Activated CD8-positive, alpha-beta memory T cell treated with anti-CD3 and anti-CD28 coated beads for 1 hour (primary cell): ENCODE measurements at places on chromosomes 2 and 18.

DNA sequence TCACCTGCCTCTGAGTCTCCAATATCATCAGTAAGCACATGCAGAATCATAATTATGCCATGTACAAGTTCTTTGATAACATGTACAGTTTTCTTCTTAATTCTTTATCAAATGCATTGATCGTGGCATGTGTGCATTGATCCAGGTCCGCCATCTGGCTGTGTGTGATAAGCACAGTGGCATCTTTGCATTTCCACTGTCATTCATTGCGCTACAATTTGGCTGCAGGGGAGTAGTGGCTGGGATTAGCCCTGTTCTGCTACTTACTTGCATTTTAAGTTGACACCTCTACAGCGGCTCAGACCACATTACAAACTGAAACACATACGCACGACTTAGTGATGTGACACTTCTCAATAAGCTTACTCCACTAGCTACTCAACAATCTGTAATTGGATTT, 83.6 kb upstream of the OTX1 start:
- DNase-seq, result no peak

- no peak for DNase-seq
Measured at GRCh38 chr2:145561152-145561551, 1041.2 kb upstream of the ZEB2 start.

- DNase-seq, result no peak
Measured at GRCh38 chr2:149441255-149441654, 110.9 kb downstream of the LYPD6 start.

DNA sequence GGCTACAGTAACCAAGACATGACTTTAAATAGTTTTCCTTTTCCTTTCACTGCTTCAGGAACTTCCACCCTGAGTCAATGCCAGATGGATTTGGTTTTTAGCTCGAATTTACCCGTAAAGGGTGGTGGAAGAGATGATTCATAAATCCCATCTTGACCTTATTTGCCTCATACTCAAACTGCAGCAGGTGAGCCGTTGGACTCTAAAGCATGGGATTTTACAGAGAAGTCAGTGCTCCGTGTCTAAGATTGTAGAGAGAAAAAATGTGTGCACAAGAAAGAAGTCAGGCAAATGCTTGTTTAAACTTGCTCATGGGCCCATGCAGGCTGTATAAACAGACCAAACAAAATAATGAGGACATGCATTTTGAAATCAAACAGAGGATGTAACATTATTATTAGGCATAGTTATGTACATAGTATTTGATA, 369.7 kb upstream of the TRIB2 start:
- DNase-seq, result no peak

- no peak for DNase-seq
Measured at GRCh38 chr18:58924473-58924872, 59.8 kb downstream of the ZNF532 start.

DNA sequence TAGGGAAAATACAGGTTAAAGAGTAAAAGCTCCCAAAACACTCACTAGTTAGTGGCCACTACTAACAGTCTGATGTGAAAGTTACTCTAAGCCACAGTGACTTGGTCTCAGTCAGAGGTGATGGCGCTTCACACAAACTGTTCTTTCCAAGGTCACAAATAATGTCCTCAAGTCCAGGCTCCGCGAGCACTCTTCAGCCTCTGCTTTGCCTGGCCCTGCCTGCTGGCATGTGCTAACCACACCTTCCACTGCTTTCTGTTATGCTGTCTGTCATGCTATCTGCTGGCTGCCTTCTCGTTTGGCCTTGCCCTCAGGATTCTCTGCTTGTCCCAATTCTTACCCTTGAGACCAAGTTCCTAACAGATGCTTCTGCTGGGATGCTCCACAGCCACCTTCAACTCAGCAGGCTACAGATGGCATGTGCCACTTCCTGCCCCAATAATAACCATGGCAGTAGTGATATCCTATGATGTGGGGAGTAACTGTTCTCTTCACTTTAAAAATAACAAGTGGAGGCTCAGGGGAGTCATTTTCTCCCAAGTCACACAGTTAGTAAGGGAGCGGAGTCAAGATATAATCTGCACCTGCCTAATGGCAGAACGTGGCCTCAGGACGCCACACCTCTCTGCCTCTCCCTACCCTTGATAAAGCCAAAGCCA, 75.7 kb downstream of the ZAP70 start:
- DNase-seq, result no peak

DNA sequence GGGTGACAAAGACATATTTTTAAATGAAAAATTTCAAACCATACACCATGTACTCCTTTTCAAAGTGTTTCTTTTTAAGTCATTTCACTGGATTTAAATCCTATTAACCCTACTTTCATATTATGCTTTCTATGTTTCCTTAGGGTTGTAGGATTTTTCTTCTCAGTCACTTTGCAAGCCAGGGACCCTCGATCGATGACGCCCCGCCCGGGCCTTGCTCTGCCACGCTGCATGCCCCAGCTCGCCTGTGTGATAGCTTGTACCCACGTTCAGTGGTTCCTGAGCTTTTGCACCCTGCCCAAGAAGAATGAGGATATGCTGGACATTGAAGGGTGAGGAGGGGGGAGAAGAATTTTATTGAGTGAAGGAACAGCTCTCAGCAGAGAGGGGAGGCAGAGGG, 568.0 kb downstream of the TRIB2 start:
- DNase-seq, result no peak

DNA sequence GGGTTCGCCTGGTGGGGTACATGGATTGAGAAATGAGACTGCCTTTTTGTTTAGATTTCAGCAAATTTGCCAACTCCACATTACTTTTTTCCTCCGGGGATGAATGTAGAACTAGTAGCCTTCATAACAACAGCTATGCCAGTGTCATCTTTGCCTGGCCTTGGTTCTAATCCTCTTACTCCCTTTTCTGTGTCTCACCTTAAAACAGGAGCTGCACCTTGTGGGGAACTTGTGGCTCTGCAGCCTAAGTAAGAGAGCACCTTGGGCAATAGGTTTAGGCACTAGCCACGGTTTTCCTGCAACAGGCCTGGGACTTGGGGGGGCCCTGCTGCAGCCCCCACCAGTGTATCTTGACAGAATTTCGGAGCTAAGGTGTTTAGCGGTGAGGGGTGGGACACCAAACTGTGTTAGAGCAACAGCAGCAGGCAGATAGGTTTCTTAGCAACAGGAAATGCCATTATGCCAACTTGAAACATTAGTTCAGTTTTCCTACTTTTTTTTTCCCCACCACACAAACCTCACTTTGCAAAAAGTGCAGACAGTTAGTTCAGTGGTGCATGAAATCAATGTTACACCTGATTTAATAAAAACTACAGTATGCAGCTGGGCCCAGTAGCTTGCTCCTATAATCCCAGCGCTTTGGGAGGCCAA, 173.7 kb downstream of the PRKCE start:
- DNase-seq, result no peak

DNA sequence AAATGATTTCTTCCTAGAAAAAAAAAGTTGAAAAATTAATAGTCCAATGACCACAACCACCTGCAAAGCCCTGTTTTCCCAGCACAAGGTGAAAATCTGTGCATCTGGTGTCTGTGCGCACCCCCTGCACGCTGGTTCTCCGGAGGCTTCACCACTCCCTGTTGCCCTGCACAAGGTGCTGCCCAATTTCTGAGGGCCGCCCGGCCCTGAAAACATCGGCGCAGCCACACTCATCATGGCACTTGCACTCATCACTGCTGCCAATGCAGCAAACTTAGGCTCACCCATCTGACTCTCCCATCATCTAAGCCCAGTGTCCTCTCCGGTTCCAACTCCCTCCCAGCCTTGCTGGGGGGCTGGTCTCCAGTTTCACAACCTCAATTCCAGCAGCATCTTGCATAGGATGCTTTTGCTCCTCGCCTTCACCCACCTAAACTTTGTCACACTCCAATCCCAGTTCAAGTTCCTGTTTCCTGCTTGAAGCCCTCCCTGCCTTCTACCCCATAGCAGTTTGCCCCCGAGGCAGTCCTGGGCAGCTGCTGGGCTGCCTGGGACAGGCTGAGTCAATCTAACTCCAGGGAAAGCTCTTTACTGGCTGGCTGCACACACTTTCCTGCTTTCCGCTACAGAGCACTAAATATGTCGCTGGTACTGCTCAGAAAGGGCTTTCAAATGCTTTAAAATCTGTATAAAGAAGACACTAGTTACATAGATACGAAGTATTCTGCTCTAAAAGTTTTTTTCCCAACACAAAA, 522.5 kb upstream of the ID2 start:
- no peak for DNase-seq

GRCh38 chr2:99777656-99778290, 288.0 kb upstream of the REV1 start:
- DNase-seq, result no peak

DNA sequence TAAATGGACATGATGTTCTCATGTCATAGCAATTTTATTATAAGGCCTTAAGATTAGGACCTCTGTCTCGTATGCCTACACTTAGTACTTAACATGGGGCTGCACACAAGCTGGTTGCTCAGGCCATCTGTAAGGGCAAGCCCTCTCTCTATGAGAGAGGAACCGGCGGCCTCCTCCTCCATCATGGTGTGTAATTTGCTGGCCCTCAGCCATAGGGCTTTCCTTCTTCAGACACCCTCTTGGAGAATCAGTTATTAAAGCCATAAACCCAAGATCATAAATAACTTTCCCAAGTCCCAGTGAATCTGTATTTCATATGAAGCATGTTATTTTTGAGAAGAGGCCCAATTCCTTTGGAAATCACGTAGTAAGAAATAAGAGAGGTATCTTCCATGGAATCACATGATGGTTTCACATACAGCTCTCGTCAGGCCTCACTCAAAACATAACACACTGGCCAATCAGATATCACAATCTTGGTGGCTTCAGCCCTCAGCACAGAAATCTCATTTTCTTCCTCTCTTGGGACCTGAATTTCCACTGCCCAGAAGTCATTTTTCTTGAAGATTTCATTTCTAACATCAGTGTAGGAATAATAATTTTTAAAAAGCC, 92.6 kb downstream of the RDH14 start:
- no peak for DNase-seq

DNA sequence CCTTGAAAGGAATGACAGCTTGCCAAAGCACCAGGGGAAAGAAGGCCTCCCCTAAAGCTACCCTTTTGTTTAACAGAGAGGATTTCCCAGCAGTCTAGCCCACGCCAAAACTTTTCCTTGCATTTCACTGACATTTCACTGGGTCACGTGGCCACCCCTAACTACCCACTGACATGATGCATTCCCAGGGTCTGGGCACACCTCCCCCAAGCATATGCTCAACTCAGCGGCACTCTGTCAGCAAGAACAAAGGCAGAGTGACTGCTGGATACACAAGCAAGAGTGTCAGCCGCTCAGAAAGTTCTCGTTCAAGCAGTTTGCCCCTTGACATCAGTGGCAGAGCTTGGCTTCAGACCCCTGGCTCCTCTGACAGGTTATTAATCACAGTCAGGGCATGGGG, 34.2 kb upstream of the MARCO start:
- DNase-seq, result no peak

GRCh38 chr18:8177330-8178016, 431.8 kb upstream of the RAB12 start:
- DNase-seq, result no peak

DNA sequence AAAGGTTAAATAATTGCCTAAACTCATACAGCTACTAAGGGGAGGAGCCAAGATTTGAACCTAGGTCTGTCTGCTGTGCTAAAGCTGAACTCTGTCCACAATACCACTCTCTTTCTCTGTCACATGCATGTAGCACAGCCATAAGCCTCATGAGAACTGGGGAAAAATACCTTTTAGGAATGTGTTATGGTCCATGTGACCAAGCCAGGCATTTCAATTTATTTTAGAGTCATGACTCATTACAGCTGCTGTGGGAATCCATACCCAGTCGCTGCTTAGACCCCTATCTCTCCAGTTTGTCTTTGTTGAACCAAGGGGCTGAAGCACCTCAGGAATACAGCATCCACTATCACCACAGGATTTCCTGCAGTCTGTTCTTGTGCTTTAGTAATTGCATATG, 200.0 kb upstream of the SIX3 start:
- no peak for DNase-seq
